ENCODE measurements at places on chromosomes 11 and 22. TPM values are rescaled to one million over a fixed set of nuclear protein-coding genes. Genes with fewer than 3 reads are reported as not detected.

WNT7B gene
- 0.33 TPM for total RNA-seq

BCO2 gene
- total RNA-seq = 15.3 TPM

TSGA10IP gene
- total RNA-seq = 0.11 TPM

OR5B3 gene
- total RNA-seq = not detected

OR51E2 gene
- total RNA-seq = 0.11 TPM

OR4C11 gene
- total RNA-seq = not detected

KDELR3 gene
- 98.8 TPM for total RNA-seq

ROBO4 gene
- total RNA-seq = 3.0 TPM

CBX7 gene
- total RNA-seq = 6.2 TPM

HBB gene
- not detected for total RNA-seq

FOLR2 gene
- not detected for total RNA-seq

SAA2 gene
- total RNA-seq = not detected

CCDC116 gene
- total RNA-seq = 0.22 TPM

PAMR1 gene
- 512 TPM for total RNA-seq

MN1 gene
- under 0.01 TPM for total RNA-seq

GGTLC3 gene
- not detected for total RNA-seq

OR8D4 gene
- not detected for total RNA-seq

CCDC188 gene
- 2.3 TPM for total RNA-seq

GLYATL1B gene
- not detected for total RNA-seq

IL17REL gene
- not detected for total RNA-seq

CTSD gene
- total RNA-seq = 125 TPM

TRPC6 gene
- 1.00 TPM for total RNA-seq

Measured in uterine smooth muscle cell (primary cell).